Calu3 (cell line): ENCODE measurements at places on chromosomes 3 and 15.

DNA sequence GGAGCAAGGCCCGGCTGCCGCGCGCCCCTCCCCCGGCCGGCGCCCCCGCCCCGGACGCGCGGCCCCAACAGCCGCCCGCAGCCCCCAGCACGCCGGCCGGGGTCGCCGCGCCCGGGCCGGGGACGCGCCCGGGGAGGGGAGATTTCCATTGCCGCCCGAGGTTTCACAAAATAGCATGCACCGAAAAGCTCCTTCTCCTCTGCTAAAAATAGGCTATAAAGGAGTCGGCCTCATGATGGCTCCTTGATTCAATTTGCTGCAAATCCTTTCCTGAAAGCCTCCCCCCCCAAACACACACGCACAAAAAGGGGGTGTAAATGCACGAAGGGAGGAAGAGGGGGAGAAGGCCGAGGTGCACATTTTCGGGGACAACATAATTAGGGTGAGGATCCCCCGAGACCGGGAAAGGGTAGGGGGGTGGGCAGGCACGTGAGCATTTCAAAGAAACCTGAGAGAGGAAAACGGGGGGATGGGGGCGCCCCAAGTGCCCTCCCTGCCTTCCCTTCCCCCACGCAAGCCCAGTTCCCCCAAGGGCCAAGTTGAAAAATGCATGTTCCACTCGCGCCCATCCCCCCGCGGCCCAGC is 734 bp downstream of the TBL1XR1 start:
- H3K27me3 ChIP-seq: no peaks in the 10 kb centered on the region
- H3K27ac ChIP-seq: peak overlapping the region; percentile 71
- peak; percentile 32 for DNase-seq
- peaks cover 61% of the 10 kb centered on the region for H3K36me3 ChIP-seq

GRCh38 chr3:173395073-173395411 is 2.5 kb upstream of the NLGN1 start:
- H3K36me3 ChIP-seq: peaks cover 37% of the 10 kb centered on the region
- H3K4me3 ChIP-seq: peak overlapping the region; percentile 77
- peaks cover 23% of the 10 kb centered on the region for H3K4me1 ChIP-seq
- DNase-seq: peak; percentile 67
- peaks cover 23% of the 10 kb centered on the region for H3K27me3 ChIP-seq
- peak overlapping the region; percentile 95 for H3K27ac ChIP-seq

DNA sequence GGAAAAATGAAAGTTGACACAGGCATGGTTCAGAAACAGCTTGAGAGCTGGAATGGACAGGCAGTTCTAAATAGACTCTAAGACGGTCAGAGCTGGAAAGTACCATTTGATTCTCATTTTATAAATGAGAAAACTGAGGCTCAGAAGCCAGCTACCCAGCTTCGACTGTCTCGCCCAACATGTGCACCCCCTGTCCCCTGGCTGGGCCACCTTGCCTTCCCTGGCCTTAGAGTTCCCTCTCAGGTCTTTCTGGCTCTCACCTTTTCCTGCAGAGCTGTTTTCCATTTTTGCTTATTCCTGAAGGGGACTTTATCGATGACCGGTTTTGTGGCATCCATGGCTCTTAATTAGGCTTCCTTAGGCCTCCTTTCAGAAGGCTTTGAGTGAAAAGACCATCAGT is 17.3 kb upstream of the DOCK3 start:
- no peaks in the 10 kb centered on the region for H3K4me1 ChIP-seq
- H3K36me3 ChIP-seq: peaks cover 12% of the 10 kb centered on the region
- DNase-seq: no peak
- H3K4me3 ChIP-seq: no peak overlapping the region
- H3K27me3 ChIP-seq: peaks cover 12% of the 10 kb centered on the region

DNA sequence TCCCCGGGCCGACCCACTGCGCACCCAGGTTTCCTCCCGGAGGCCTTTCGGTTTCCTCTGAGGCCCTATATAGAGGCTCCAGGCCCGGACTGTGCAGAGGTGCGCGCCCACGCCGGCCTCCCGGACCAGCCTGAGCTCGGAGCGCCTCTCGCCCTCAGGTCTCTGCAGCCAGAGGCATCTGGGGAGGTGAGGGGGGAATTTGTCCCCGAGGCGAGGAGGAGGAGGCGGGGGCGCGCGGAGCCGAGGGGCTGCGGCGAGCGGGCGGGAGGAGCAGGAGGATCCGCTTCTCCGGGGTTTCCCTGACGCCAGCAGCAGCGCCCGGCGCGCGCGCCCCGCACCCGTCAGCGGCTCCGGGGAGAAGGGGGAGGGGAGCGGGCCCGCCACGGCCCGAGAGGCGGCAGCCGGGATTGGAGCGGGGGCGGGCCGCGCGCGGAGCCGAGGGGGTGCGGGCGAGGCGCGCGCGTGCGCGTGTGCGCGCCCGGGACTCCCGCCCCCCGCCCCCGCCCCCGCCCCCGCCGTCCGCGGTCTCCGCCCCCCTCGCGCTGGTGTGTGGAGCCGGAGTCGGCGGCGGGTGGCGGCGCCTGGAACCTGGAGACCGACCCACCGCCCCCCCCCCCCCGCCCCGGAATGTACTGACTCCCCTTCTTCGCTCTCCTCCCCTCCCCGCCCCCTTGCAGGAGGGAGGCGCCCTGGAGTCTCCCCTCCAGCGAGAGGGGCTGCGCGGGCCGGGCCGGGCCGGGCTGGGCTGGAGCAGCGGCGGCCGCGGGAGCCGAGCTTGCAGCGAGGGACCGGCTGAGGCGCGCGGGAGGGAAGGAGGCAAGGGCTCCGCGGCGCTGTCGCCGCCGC is at the start of gene NEO1:
Gene NEO1, plus strand, starts transcription at position 657 of the 846 bp plus-strand sequence. CDS start 213 bp downstream, outside the sequence.
- peaks cover 30% of the 10 kb centered on the region for H3K27me3 ChIP-seq
- DNase-seq: peak; percentile 89
- H3K36me3 ChIP-seq: peaks cover 19% of the 10 kb centered on the region
- H3K4me3 ChIP-seq: peak within 1 kb of the TSS; percentile 87
- peaks cover 6% of the 10 kb centered on the region for H3K4me1 ChIP-seq
- peak within 1 kb of the TSS; percentile 78 for H3K27ac ChIP-seq

- peaks cover 52% of the 10 kb centered on the region for H3K36me3 ChIP-seq
- H3K4me3 ChIP-seq: no peak overlapping the region
- H3K27me3 ChIP-seq: no peaks in the 10 kb centered on the region
- no peaks in the 10 kb centered on the region for H3K4me1 ChIP-seq
Measured at GRCh38 chr3:31645256-31645655, 112.5 kb downstream of the STT3B start.
